H1 (cell line): ENCODE measurements at places on chromosomes 1 and 21. TPM values are rescaled to one million over a fixed set of nuclear protein-coding genes. Genes with fewer than 3 reads are reported as not detected.

- H3K27ac ChIP-seq = no peak overlapping the region
- no peak for DNase-seq
- H3K4me1 ChIP-seq = no peaks in the 10 kb centered on the region
Measured at GRCh38 chr1:230262867-230263567, 163.1 kb downstream of the PGBD5 start.

DNA sequence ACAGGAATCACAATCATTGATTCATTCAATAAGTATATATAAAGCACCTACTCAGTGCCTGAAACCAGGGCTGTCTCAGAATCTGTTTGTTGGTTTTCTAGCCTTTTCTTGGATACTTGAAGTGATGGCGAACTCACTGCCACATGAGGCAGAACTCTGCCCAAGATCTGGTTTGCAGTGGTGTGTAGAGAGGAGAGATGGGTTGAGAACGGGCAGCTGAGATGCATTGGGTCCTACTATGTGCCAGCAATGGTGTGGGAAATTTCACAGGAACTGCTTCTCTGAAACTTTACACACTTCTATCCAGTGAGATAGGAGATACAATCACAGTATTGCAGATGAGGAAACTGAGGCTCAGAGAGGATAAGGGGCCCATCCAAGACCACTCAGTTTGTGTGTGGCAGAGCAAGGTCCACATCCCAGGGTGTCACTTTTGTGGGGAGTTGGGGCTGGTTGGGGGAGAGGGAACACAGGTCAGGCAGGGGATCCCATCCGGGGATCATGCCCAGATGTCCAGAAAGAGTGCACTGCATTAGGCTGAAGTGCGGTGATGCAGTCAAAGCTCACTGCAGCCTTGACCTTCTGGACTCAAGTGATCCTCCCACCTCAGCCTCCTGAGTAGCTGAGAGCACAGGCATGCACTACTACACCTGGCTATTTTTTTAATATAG lies 83.7 kb upstream of the IFFO2 start:
- no peaks in the 10 kb centered on the region for H3K27me3 ChIP-seq
- no peak overlapping the region for H3K27ac ChIP-seq
- DNase-seq = no peak
- H3K36me3 ChIP-seq = no peaks in the 10 kb centered on the region
- H3K4me1 ChIP-seq = peaks cover 3% of the 10 kb centered on the region; the same call in 1 of the 2 replicates

- no peaks in the 10 kb centered on the region for H3K36me3 ChIP-seq
- H3K4me3 ChIP-seq = no peak overlapping the region
- H3K27me3 ChIP-seq = no peaks in the 10 kb centered on the region
- DNase-seq = no peak
- H3K4me1 ChIP-seq = no peaks in the 10 kb centered on the region
Measured at GRCh38 chr1:112296908-112297307, 99.1 kb upstream of the CTTNBP2NL start.

DNA sequence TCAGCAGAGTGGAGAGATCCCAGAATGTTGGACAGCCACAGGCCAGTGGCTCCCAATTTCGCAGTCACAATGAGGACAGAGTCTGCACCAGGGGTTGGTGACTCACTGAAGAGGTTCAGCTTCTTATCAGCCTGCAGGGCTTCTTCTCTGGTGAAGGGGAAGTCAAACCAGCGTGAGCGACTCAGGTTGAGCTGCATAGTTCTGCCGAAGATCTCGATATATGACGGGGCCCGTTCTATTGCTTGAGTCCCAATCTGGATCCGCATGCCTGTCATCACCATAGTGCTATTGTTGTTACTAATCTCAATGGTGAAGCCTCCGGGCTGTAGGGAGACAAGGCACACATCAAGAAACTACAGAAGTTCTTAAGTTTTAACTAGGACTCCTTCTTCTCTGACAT lies 58.5 kb downstream of the UBR4 start:
- peaks cover 83% of the 10 kb centered on the region for H3K36me3 ChIP-seq
- no peak overlapping the region for H3K4me3 ChIP-seq
- H3K27ac ChIP-seq = no peak overlapping the region
- no peaks in the 10 kb centered on the region for H3K4me1 ChIP-seq

DNA sequence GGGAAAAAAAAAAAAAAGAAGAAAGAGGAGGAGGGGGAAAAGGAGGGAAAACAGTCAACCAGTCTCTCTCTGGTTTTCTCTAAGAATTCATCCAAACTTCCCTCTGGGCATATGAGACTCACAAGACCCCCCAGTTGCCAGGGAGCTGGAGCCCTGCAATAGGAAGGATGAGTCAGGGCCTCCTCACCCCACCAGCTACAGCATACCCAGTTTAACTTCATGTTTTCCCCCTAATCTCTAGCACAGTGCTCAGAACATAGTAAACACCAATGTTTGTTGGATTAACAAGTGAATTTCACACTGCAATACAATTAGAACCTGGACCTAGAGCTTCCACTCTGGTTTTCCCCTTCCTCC lies 7.8 kb downstream of the F11R start:
- no peak overlapping the region for H3K4me3 ChIP-seq
- peaks cover 21% of the 10 kb centered on the region for H3K4me1 ChIP-seq
- peak overlapping the region; percentile 66; the same call in 1 of the 2 replicates for H3K27ac ChIP-seq
- no peaks in the 10 kb centered on the region for H3K36me3 ChIP-seq
- no peaks in the 10 kb centered on the region for H3K27me3 ChIP-seq

DNA sequence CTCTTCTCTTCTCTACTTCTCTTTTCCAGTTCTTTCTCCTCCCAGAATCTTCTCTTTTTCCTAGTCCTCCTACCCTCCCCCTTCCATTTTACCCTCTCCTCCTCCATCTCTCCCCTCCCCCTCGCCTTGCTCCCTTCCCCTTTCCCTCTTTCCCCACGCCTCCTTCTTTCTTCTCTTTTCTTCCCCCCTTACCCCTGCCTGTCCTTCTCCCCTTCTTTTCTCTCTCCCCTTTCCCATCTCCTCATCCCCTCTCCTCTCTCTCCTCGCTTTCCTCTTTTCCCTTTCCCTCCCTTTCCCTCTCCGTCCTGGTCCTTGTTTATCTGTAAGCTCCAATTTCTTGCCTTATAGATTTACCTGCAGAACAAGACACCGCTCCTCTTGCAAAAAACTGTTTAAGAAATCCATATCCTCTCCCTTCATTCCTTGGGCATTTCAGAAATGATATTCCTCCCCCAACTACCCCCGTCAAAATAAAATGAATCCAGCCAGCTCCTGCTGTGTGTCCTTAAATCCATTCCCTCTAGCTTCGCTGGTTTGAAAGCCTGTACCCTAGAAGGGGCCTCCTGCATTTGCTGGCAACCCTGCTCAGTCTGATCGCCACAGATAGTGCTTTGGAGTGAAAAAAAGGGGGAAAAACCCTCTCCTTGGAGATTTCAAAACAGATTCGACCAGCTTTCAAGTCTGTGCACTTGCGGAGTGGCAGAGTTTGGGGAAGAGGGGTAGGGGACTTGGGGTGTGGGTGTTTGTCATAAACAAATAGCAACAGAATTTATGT lies 89.4 kb downstream of the PAPPA2 start:
- H3K27ac ChIP-seq = no peak overlapping the region
- peak overlapping the region; percentile 50; the same call in 1 of the 2 replicates for H3K4me3 ChIP-seq
- no peaks in the 10 kb centered on the region for H3K27me3 ChIP-seq
- no peak for DNase-seq
- H3K4me1 ChIP-seq = peaks cover 16% of the 10 kb centered on the region

Gene PTGER3
- 0.82 and 1.2 TPM in 2 replicates for total RNA-seq

- no peaks in the 10 kb centered on the region for H3K27me3 ChIP-seq
- no peak overlapping the region for H3K4me3 ChIP-seq
- no peaks in the 10 kb centered on the region for H3K4me1 ChIP-seq
- H3K27ac ChIP-seq = no peak overlapping the region
Measured at GRCh38 chr21:40243685-40244084, 376.4 kb downstream of the PCP4 start.
